ENCODE measurements at places on chromosomes 5 and 9. TPM values are rescaled to one million over a fixed set of nuclear protein-coding genes. Genes with fewer than 3 reads are reported as not detected.

The SPINK7 gene
- 13.7 TPM for total RNA-seq

The PCDHGA9 gene
- 1.5 TPM for total RNA-seq

The GPR150 gene
- 0.26 TPM for total RNA-seq

The STRBP gene
- 15.0 TPM for total RNA-seq

Measured in bronchial epithelial cell (primary cell).